Stimulated activated CD4-positive, alpha-beta T cell treated with anti-CD3 and anti-CD28 coated beads, Interleukin-15, amount 100 ng/mL, for 24 hours (primary cell): ENCODE measurements at places on chromosomes 13 and 19.

DNA sequence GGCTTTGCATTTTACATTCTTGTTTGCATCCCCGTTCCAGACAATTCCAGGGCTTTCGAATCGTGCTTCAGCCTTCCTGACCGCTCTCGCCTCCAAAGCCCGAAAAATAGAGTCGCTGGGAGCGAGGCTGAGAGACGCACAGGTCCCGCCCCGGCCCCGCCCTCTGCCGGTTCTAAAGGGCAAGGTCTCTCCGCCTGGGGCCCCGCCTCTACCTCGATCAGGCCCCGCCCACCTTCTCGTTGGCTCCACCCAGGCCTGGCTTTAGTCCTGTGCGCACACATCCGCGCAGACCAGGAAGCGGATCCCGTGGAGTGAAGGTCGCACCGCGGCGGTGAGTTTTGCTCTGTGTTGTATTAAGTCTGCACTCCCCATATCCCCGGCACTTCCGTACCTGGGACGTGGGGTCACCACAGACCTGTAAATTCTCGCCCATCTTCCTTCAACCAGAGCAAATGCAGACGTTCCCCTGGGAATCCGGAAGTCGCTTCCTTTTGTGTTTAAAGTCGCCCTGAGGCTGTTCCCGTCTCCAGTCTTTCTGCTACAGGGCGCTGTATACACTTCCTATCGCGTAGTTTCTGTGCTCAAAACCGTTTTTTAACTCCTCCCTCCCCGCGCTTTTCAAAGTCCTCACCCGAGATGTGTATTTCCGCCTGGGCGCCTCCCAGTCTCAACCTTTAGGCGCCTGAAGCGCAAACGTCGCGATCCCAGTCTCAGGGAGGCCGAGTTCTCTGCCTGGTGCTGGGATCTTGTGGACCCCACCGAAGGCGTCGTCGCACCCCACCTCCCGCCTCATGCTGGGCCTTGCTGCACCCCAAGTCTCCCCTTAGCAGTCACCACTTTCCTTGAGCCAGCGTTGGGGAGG is at the start of gene ZNF701:
Gene ZNF701, plus strand, starts transcription at position 288 of the 862 bp plus-strand sequence. CDS start 3,861 bp downstream, outside the sequence.
- peak; percentile 92 for DNase-seq

GRCh38 chr13:77001963-77002587 is 10.2 kb downstream of the CLN5 start:
- no peak for DNase-seq

DNA sequence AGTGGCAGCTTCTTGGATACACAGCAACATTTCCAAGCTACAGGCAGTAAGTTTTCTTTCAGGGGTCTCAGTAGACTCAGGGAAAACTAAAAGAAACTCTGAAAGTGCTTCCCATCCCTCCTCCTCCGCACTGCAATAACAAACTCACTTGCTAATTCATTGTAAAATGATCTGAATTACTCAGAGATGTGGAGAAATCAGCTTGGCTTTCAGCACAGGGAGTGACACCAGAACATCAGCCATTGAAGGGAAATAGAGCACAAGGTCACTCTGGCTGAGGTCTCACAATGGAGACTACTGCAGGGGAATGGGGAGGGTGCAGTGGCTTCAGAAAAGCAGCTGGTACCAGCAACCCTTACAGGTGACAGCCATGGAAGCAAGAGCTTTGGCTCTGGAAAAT is 137.3 kb upstream of the SERP2 start:
- DNase-seq, result no peak

DNA sequence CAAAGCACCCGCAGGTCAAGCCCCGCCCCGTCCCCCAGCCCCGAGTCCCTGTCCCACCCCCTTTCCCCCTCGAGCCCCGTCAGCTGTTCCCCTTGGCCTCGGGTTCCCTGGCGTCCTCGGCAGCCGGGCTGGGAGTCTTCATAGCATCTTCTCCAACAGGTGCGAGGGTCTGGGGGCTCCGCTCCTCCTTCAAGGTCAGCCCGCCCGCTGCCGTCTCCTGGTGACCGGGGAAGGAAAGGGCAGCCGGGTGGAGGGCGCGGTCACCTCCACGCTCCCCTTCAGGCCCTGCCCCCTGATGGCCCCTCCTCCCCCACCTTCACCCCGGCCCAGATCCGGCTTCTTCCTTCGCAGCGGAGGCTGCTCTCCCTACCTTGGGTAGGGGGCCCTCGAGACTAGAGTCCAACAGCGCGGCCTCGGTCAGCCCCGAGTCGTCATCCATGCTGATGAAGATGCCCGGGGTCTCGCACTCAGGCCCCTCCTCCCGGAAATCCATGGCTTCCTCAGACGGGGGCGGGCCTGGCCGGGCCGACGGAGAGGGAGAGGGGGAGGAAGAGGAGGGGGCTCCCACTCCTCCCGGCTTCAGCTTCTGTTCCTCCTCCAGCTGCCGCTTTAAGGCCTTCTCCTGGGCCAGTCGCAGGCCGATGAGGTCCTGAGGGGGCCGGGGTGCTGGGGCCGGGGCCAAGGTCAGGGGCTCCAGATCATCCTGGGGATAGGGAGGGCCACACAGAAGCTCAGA is 541 bp upstream of the RSPH6A start:
- DNase-seq, result no peak

- DNase-seq, result peak; percentile 49
These were observed 70.5 kb upstream of the ZNF420 start for GRCh38 chr19:37007587-37008220.

DNA sequence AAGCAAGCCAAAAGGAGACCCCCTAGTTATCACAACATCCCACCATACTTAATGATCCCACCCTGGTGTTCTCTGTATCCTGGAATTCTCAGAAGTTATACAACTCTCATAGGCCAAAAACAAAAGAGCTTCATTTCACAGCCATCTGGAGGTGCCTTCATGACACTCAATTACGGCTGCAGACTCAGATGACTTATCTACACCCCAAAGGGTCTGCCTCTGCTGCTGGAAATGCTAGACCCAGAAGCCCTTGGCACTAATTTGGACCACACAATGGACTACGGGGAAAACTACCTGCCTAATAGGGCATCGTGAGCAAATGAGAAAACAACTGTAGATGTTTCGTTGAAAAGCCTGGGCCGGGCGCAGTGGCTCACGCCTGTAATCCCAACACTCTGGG is 40.2 kb downstream of the BRD4 start:
- DNase-seq, result no peak

DNA sequence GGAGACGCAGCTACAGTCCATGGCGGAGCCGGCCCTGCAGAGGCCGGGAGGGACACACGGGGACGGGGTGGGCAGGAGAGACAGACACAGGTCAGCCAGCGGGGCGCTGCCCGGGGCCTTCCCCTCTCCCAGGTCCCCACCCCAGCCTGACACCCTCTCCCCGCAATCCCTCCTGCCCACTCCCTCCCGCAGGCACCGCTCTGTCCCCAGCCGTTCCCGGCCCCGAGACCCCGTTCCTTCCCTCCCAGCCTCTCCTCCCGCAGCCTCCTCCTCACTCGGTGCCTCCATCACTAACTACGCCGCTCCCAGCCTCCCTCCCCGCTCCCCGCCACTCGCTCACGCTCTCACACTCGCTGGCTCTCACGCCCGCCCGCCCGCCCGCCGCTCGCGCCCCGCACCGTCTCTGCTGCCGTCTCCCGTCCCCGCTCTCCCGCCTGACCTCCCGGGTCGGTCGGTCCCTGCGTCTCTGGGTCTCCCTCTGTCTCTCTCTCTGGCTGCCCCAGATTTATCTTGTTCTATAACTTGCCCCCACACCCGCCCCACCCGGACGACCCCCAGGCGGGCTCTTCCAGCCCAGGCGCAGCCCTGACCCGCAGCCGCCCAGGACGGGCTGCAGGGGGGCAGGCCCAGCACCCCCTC is 15.2 kb downstream of the ERFL start:
- peak; percentile 47 for DNase-seq

DNA sequence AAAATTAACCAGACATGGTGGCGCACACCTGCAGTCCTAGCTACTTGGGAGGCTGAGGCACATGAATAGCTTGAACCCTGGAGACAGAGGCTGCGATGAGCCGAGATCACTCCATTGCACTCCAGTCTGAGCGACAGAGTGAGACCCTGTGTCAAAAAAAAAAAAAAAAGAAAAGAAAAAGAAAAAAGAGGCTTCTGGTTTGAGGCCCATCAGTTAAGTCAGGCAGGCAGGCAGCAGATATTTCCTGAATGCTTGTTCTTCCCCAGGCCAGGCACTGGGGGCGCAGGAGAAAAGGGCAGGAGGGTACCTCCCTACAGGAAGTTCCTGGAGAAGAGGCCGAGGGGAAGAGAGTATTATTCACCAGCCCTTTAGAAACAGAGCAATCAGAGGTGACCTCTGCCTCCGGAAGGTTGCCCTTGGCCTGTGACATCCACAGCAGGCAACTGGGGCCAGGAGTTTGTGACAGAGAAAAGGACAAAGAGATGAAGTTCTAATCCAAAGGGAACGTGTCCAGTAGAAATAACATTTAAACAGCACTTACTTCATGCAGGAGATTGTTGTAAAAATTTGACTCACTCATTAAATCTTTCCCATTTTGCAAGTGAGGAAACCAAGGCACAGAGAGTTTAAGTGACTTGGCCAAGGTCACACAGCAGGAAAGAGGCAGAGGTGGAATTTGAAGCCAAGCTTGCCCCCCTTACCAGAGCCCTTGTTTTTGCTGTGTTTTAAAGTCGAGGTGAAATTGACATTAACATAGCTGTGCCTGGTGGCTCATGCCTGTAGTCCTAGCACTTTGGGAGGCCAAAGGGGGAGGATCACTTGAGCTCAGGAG is 4.3 kb upstream of the RLN3 start:
- peak; percentile 53 for DNase-seq

GRCh38 chr13:78719367-78719766 is 60.4 kb upstream of the OBI1 start:
- DNase-seq, result no peak

DNA sequence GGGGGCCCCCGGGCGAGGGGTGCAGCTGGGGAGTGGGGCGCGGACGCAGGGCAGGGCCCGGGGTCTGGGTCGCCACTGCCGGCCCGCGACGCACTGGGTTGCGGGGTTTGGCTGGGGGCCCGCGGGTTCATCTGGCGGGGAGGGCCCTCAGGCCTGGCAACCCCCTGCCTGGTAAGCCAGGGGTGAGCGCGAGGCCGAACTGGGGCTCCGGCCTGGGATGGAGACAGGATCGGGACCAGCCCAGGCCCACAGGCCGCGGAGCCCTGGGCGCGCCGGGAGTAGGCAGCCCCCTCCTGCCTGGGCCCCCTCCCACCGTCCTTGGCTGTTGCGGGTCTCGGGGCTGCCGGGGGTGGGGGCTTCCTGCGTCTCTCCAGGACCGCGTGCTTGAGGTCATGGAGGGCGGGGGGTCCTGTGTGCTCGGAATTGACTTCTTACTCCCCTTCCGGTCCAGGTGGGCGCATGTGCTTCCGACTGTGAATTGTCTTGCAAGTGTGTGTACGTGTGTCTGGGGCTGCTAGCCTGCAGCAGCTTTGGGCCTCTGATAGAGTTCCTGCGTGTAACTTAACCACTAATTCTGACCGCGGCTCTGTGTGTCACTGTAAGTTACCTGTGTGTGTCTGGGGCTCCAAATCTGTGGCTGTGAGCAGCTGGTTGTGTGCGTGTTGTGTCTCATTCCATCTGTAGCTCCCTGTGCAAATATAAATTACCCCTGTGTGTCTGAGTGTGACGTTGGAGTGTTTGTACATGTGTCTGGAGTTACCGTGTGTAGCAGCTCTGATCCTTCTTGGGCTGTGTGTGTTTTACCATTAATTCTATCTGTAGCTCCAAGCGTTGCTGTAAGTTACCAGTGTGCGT is 751 bp downstream of the GRAMD1A start:
- DNase-seq, result peak; percentile 76
